ENCODE measurements at places on chromosomes 12 and 14. TPM values are rescaled to one million over a fixed set of nuclear protein-coding genes. Genes with fewer than 3 reads are reported as not detected.

The NTS gene
- under 0.01 TPM for total RNA-seq

The ALDH1L2 gene
- total RNA-seq = 0.65 TPM

The LRP6 gene
- total RNA-seq = 57.2 TPM

The MSRB3 gene
- 27.2 TPM for total RNA-seq

The OR6C6 gene
- not detected for total RNA-seq

The ASCL1 gene
- not detected for total RNA-seq

The KRT82 gene
- not detected for total RNA-seq

The SMIM41 gene
- 0.13 TPM for total RNA-seq

The MGST1 gene
- total RNA-seq = 11.2 TPM

The PZP gene
- total RNA-seq = 1.1 TPM

The GRIN2B gene
- under 0.01 TPM for total RNA-seq

The SLC10A1 gene
- not detected for total RNA-seq

The SYNDIG1L gene
- not detected for total RNA-seq

The KLHL33 gene
- under 0.01 TPM for total RNA-seq

The GALC gene
- total RNA-seq = 17.1 TPM

The ANO2 gene
- 96.8 TPM for total RNA-seq

The TMEM63C gene
- 0.65 TPM for total RNA-seq

Measured in bladder microvascular endothelial cell (primary cell).